CD4-positive, alpha-beta T cell treated with Interleukin-4 for 4 hours (primary cell): ENCODE measurements at places on chromosomes 1 and 21.

DNA sequence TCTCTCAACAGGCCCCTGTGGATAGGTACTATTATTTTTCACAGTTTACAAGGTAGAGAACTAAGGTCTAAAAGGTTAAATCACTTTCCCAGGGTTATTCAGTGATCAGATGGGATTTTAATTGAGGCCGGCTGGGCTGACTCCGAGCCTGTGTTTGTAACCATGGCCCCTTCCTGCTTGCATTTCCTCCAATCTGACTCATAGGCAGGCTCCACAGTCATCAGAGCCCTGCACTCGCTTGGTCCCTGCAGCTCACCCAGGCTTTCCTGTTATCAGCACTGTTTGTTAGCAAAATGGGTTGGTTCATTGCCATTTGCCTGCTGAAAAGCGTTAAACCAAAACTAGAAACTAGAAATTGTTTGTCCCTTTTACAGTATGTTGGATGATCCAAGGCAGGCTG lies 41.4 kb upstream of the LMX1A start:
- peak; percentile 33 for DNase-seq

- DNase-seq, result no peak
Observed at GRCh38 chr21:18142655-18143054, 102.0 kb upstream of the CHODL start.

GRCh38 chr1:169697755-169698154 lies 13.7 kb downstream of the SELL start:
- no peak for DNase-seq

DNA sequence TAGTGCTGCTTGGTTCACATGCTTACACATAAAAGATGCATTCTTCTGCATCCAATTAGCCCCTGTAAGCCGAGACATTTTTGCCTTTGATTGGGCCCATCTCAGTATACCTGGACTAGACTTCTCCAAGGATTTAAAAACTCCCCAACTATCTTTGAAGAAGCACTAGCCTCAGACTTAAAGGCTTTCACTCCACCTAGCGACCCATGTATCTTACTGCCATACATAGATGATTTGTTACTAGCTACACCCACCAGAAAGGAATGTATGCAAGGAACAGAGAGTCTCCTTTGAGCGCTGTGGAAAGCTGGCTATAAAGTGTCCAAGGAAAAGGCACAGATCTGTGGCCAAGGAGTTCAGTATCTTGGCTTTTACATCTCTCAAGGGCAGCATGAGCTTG lies 91.7 kb downstream of the LIPI start:
- no peak for DNase-seq

DNA sequence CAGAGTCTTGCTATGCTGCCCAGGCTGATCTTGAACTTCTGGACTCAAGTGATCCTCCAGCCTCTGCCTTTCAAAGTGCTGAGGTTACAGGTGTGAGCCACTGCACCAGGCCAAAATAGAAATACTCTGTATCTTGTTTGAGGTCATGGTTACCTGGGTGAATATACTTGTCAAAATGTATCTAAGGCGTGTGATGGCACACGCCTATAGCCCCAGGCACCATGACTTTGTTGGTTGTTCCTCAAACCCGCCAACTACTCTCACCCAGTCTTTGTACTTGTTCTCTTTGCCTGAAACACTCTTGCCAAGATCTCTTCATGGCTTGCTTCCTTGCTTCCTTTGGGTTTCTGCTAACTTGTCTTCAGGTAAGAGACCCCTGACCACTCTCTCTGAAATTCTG lies 38.0 kb upstream of the RGS5 start:
- DNase-seq, result no peak
